NCI-H187 treated with DMSO at 0.1 percent for 48 hours (cell line): ENCODE measurements at places on chromosomes 5 and 9.

GRCh38 chr9:121362813-121363621, 7.0 kb downstream of the STOM start:
- DNase-seq: no peak

DNA sequence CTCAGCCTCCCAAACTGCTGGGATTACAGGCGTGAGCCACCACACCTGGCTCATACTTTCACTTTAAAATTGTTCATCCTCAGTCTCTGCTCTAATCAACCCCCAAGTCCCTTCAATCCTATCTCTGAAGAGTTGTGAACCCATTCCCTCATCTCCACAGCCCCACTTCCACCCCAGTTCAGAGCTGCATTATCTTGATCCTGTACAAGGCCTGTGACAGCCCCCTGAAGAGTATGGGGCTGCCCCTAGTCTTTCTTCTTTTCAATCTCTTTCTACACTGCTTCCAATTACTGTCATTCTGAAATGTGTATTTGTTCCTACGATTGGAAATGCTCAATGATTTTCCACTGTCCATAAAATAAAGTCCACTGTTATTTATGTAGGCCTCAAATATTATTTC, 588.3 kb downstream of the RAB3C start:
- no peak for DNase-seq

DNA sequence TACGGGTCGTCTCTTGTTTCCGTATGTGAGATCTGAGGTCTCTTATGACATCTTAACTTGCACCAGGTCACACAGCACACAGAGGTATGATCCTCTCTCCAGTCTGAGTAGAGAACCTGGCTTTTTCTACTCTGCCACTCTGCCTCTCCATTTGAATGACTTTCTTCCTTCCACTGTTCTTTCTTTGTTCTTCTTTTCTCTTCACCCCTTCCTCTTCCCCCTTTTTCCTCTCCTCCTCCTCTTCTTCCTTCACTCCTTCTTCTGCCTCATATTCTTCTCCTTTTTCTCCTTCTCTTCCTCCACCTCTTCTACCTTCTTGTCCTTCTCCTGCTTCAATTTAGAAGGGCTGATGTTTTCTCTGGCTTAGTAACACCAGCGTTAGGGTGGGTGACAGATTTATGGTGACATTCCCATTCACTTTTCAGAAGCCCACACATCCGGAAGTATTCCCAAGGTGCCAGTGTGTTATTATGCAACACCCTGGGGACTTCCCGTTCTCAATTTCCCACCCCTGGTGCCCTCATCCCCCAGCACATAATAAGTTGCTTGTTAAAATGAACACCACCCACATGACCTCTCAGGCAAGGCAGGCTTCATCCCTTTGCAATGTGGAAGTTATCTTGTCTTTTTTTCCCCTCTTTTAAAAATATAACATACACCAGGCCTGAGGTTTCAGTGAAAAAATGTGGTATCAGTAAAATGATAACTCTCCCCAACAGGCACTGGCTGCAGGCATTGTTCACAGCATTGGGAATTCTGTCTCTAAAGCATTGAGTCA, 122.0 kb downstream of the PAPPA start:
- no peak for DNase-seq

- no peak for DNase-seq
These were observed 1263.2 kb upstream of the CDH6 start for GRCh38 chr5:29930316-29930715.

DNA sequence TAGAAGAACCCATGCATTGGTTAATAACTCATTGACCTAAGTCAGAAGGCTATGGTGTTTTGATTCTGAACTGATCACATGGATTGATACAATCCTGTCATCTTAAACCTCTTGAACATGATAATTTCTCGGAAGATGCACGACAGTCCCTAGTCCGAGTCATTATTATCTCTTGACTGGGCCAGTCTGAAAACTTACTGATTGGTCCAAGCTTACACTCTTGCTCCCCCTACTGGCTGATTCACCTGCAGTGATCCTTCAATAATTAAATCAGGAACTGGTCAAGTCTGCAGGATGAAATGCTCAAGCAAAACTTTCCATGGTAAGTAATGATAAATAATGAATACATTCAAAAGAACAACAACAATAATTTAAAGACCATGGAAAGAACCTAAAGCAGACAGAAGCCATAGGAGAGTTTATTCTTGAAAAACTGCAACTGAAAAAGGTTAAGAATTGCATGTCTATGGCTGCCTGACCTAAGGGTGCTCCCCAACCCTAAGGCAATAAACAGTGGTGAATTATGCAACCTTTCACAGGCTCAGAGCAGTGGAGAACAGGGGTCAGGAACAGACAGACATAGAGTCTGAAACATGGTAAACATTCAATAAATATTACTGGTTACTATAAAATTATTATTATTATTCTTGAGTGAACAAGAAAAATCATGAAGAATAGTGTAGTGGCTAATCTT, 79.3 kb downstream of the BRINP1 start:
- peak; percentile 0 for DNase-seq

DNA sequence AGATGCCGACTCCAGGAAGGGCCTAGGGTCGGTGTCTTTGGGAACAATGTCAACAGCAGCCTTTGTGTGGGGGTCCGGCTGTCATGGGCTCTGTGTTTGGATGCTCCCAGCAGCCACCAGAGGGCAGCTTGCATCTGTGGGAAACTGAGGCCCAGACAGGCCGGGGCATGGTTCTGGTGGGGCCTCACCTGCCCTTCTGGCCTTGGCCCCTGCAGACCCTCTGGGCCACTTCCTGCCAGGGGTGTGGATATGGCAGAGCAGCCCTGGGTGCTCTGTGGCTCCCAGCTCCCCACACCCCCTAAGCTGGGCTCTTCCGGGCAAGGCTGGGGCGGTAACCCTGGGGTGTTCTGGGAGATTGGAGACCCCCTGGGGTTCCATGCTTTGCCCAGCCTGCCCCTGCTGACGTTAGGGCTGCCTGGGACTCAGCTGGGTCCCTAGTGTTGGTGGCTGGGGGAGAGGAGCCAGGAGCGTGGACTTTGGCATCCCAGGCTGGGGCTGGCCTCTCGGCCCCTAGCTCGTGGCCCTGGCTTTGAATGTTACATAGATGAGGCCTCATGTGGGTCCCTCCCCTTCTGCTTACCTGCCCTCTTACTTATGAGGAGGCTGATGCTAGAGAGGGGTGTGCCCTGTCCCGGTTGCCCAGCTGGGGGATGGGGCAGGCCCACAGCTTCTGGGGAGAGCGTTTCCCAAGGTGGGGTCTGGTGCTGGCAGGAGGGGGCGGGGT, 38.3 kb downstream of the RXRA start:
- no peak for DNase-seq

DNA sequence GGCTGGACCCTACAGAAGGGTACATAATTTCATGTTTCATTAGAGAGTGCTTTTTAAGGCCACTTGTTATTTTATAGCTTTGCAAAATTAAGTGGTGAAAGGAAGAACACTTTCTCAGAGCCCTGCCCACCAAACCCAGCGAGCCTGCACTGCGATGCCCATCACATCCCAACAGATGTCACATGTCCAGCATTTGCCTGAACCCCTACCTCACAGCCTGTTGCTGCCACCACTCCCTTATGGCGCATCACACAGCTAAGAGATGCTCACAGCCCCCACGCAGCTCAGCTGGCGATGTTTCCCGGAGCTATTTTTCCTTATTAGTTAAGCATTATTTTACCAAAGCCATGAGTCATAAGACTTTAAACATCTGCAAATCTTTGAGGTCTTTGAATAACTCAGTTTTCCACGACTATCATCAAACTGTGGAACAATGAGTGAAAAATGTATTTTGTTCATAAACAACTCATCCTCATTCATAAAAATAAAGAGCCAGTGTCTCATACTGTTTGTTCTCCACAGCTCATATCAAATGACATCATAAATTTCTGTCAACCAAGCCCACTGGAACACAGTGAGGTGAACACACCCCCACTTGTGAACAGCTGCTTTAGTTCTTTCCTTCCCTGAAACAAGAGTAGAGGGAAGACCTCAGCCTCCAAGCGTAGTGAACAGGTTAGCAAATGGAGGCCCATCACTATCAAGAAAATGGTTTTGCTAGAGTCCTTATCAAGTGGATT, 104.9 kb downstream of the SYK start:
- peak; percentile 28 for DNase-seq

- no peak for DNase-seq
These were observed 20.9 kb downstream of the SLC6A18 start for GRCh38 chr5:1245905-1246576.
